ENCODE measurements at places on chromosomes 5 and 9.

- no peak for DNase-seq
Measured at GRCh38 chr5:97133101-97133500, 9.3 kb downstream of the LIX1 start.

GRCh38 chr5:177479774-177480173 lies 6.3 kb upstream of the DBN1 start:
- no peak for DNase-seq

- no peak for DNase-seq
Measured at GRCh38 chr5:125823572-125823971, 599.6 kb upstream of the GRAMD2B start.

DNA sequence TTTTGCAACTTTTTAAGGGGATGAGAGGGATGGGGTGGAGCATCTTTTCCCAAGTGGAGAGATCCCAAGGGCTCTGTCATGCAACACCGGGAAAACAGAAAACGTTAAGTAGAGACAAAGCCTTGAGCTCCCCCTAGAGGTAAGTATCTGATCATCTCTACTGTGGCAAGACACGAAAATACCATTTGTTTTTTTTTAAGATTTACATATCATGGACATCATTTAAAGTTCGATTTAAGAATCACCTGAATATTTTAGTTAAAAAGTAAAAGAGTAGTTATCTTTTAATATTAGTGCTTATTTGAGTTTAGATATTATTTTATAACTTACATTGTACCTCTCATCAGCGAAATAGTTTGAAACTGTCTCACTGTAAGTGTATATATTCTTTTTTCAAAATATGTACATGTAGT lies 200.4 kb downstream of the LRRC70 start:
- DNase-seq, result no peak

DNA sequence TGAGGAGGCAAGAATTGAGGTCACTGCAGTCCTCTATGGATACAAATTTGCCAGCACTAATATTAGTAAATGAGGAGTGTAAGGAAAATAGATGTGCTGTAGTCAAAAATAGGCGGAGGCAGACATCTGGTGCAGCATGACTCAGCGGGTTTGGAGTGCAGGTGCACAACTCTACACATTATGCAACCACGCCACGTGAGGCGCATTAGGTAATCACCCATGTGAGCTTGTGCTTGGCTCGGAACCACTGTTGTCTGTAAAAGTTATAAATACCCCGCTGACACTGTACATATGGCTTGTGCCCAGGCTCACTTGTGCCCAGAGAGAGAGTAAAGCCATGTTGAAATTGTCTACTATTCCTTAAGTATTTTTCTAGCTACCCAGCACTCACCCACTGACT lies 623.5 kb upstream of the NUDT12 start:
- DNase-seq, result no peak

- no peak for DNase-seq
Measured at GRCh38 chr9:127928676-127929624, 1.6 kb downstream of the PIP5KL1 start.
